AML-193 (cell line): ENCODE measurements at places on chromosomes 1 and 21.

DNA sequence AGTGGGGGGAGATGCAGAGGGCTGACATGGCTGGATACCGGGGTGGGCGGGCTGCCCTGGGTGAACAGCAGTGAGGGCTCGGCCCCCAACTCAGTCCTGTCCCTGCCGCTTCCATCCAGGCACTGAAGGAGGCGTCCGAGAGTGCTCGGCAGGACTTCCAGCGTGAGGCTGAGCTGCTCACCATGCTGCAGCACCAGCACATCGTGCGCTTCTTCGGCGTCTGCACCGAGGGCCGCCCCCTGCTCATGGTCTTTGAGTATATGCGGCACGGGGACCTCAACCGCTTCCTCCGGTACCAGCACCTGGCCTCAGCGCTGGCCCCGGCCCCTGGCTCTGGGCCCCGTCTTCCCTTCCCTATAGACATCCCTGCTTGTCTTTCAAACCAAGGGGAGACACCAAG is 15.6 kb downstream of the NTRK1 start:
- DNase-seq, result no peak

GRCh38 chr21:43331962-43332828 is 94.7 kb downstream of the SIK1 start:
- DNase-seq, result no peak

DNA sequence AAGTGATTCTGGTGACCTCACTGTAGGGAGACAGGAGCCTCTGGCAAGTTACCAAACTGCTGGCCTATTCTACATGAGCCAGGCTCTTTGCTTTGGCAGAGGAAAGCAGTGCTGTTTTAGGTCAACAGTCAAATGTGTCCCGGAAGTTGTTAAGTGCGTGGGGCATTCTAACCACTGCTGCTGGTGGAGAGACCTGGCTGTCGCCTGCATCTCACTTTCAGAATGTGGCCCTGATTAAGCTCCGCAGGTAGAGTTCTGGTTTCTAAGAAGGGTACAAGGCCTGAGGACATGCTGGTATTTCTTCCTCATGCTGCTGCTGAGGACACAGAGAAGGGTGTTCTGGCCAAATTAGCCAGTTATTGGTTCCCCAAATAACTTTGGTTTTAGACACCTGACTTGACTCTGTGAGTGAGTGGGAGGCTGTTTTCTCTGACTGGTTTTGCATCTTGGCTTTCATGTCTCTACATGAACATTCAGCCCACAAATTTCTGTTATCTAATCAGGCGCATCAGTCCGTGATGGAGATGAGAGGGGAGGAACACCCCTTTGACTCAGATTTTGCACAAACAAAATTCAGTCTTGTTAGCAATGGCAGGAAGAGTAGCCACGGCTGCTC is 120.8 kb downstream of the LMO4 start:
- DNase-seq, result no peak

DNA sequence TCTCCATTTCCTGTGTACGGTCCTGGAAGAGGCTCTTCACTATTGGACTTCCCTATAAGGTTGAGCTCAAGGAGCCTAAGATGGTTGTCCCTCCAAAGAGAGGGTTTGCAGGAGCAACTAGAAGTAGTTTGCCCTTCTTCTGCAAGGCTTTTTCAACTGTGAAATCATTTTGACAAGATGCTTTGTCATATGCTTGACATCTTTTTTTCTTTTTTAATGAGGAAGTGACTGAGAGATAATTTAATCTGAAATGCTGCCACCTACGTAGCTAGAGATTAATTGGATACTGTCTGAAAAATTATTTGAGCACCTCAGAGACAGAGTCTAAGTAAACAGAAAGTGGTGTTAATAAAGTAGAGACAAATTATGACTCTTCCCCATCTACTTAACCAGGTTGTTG is 97.0 kb downstream of the CHRM3 start:
- no peak for DNase-seq

DNA sequence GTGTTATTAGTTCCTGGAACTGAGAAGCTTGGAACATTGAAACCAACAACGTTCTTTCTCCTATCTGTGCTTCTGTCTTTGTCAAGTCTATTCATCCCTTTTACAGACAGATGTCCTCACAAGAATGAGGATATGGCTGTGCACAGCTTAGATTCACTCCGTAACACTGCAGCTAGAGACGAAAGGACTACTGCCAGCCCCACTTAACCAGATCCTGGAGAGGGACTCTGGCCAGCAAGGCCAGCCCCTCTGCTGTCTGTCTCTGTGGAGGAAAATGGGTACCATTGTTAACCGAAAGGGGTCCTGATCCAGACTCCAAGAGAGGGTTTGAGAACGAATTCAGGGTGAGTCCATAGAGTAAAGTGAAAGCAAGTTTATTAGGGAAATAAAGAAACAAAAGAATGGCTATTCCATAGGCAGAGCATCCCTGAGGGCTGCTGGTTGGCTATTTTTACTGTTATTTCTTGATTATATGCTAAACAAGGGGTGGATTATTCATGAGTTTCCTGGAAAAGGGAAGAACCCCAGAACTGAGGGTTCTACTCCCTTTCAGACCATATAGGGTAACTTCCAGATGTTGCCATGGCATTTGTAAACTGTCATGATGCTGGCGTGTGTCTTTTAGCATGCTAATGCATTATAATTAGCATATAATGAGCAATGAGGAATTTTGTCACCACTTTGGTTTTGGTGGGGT is 17.4 kb upstream of the USP24 start:
- DNase-seq, result no peak

DNA sequence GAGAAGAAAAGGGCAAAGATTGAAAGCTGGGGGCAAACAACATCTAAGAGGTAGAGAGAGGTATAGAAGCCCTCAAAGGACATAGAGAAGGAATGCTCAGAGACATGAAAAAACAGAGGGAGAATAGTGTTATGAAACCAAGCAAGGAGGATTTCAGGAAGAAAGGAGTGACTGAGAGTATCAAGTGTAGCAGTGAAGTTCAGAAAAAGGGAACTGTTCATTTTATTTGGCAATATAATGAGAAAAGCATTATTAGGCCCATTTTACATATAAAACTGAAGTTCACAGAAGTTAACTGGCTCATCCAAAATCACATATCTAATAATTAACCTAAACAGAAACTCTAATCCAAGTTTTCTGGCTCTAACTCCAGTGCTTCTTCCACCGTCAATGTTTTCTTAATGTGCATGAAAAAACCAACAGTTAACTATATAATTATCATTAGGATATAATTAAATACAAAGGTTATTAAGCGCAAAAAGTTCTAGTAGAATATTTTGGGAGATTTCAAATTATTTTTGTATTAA is 17.7 kb downstream of the NEXN start:
- DNase-seq, result peak; percentile 56

DNA sequence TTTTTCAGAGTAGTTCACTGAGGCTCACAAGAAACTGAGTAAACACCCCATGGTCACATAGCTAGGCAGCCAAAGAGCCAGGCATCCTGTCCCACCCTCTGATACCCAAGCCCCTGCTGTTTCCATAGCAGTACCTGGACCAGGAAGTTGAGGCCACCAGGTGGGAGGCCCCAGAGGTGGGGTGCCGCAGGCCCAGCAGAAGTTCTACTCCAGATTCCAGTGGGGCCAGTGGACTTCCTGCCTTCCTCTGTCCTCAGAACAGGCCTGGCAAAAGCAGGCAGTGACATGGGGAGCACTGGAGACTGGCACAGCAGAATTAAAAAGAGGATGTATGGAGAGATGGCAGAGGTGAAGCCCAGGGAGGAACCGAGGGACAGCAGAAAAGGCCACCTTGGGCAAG is 19.0 kb downstream of the FOXO6 start:
- no peak for DNase-seq

DNA sequence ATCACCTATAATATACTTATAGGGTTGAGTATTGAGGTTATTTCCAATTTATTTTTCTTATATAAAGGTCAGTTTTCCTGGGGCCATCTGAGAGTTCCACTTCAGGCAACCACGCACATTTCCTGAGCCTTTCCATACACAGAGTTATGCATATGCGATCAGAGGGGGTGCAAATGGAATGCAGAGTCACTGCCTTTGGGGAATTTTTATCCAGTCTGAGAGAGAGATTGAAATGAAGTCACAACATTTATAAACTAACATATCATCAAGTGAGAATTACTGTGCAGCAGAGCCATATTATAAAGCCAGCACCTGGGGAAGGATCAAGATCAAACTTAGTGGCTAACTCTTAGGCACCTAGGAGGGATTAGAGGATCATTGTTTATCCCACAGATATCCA is 299.9 kb upstream of the PLXNA2 start:
- no peak for DNase-seq

GRCh38 chr1:239931341-239931740 is 160.3 kb upstream of the FMN2 start:
- DNase-seq, result no peak

DNA sequence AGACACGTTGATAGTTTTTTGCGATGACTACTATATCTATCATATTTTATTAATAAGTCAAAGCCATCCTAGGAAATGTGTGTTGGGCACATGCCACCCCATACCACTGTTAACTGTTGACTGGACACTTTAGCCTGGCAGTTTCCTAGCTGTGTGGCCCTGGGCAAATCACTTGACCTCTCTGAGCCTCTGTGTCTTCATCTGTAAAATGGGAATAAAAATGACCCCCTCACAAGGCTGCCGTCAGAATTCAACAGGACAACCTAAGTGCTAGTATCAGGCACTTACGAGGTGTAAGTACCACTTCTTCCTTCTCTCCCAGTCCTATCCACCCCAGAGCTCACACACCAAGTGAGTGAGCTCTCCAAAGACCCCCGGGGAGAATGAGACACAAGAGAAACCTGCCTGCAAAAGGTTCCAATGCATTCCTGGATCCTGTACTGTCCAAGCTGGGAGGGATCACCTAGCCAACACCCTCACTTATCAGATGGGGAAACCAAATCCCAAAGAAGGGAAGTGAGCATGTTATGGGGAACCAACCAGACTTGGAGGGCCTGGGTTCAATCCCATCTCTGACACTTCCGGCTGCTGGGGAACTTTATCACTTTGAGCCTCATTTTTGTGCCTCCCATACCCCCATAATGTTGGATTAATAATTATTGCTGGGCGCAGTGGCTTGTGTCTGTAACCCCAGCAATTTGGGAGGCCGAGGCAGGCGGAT is 24.9 kb downstream of the HSPG2 start:
- no peak for DNase-seq

GRCh38 chr21:45164838-45165237 is 90.5 kb downstream of the ADARB1 start:
- DNase-seq, result no peak

GRCh38 chr1:151995774-151996173 is 2.1 kb upstream of the S100A10 start:
- DNase-seq, result no peak

DNA sequence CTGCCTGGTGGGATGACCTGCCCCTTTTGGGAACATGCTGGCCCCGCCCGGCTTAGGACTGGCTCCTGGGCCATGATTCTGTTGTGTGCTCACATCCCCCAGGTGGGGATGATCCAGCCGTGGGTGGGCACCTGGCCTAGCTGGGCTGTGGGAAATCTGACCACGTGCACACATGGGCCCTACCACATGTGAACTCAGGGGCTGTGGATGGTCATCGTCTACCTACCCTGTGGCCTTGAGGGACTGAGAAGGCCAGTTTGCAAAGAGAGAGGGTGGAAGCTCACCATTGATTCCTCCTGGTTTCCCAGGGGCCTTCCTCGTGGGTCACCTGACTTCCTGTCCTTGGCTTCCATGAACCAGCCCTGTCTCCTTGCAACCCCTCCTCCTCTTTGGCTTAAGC is 19.4 kb upstream of the PCP4 start:
- no peak for DNase-seq
